Nucleus accumbens (tissue), 56 donors: ENCODE measurements at places on chromosomes 2 and 18.

DNA sequence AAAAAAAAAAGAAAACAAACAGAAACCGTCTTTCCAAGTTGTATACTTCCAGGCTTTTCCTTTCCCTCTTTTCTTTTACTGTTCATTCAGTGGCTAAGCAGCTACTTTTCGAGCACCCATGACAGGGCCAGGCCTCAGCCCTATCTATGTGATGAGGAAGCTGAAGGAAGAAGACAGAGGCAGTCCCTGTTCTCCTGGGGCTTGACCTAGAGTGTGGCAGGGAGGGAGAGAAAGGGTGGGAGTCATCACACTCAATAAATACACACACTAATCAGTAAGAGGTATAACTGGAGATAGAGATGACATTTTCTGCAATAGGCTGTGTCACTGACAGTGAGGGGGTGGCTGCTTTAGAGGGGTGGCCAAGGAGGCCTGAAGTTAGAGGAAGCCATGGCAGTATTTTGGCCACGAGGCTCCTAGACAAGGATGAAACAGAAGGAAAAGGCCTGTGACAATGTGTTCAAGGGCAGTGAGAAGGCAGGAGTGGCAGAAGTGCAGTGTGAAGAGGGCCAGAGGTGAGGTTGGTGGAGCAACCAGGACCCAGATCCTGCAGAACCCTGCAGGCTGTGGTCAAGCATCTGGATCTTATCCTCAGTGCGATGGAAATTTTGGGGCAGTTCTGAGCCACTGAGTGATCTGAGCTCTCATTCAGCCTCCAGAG, 131.8 kb upstream of the TTC39C start:
- DNase-seq: no peak

GRCh38 chr2:69177785-69178636, 165.0 kb downstream of the ANTXR1 start:
- DNase-seq: peak; percentile 15

DNA sequence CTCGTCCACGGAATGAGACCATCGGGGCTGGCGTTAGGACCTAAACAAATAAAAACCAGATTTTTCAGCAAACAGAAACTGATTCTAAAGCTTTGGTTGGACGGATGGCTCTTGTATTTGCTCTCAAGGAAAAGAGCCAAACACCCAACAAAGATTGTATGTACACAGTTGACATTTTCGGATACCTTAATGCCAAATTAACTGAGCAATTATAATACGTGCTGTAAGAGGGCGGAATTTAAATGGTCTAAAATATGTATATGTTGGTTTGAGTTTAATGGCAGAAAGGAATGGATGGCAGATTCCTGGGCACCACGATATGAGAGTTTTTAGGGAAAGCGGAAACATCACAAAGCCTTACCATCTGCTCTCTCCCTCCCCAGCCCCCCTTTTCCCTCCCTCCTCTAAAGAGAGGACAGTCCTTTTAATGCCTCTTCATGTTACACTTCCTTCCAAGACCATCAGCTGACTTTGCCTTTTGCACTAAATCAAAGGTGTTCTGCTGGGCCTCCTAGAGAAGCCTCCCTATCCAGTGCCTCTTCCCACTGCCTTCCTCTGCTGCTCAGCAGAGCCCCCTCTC, 33.3 kb downstream of the STAT1 start:
- no peak for DNase-seq

- DNase-seq: no peak
Measured at GRCh38 chr2:212711856-212712255, 173.3 kb upstream of the ERBB4 start.
